ENCODE measurements at places on chromosomes 11 and 22.

GRCh38 chr11:13376838-13377237 lies 86.2 kb downstream of the BTBD10 start:
- no peak for DNase-seq

DNA sequence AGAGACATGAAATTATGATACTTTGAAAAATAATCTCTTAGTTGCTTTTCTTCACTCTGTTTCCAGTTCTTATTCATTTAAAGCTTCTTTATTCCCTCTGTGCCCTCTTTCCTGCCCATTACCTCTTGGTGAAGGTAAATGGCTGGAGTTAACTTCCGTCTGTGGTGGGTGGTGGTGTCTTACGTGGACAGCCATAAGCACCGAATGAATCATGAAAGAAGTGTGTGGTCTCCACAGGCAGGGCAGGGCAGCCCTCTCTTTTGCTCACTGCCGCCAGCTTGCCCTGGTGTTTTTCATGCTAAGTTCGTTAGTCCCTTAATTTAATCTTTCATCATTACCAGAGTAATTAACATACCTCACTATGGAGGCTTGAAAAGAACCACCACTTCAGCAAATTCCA lies 98.7 kb upstream of the SORL1-AS1 start:
- no peak for DNase-seq

DNA sequence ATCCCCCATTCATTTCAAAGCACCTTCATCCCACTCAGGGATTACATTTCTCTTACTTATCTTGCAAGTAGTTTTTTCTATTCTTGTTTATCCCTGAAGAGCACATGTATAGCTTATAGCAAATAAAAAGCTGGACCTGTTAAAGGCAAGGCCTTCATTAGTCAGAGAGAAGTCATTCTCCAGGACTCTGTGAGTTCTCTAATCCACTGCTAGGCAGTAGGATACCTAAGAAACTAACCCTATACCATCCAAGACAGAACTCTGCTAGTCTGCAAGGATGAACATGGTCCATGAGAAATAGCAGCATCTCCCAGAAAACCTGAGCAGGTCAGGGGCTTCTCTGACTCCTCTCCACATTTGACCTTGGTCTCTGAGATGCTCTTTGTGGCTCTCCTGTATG lies 104.5 kb downstream of the KIRREL3 start:
- DNase-seq, result no peak

GRCh38 chr11:19892387-19892786 lies 179.8 kb downstream of the NAV2 start:
- no peak for DNase-seq

- DNase-seq, result no peak
These were observed 51.4 kb downstream of the JAM3 start for GRCh38 chr11:134120143-134120850.

- DNase-seq, result no peak
These were observed 2.9 kb upstream of the SERPINH1 start for GRCh38 chr11:75558939-75559843.

- no peak for DNase-seq
These were observed 92.2 kb downstream of the PHF21B start for GRCh38 chr22:44917372-44918165.

- no peak for DNase-seq
These were observed 43.1 kb upstream of the GRAMD1B start for GRCh38 chr11:123386796-123387510.

DNA sequence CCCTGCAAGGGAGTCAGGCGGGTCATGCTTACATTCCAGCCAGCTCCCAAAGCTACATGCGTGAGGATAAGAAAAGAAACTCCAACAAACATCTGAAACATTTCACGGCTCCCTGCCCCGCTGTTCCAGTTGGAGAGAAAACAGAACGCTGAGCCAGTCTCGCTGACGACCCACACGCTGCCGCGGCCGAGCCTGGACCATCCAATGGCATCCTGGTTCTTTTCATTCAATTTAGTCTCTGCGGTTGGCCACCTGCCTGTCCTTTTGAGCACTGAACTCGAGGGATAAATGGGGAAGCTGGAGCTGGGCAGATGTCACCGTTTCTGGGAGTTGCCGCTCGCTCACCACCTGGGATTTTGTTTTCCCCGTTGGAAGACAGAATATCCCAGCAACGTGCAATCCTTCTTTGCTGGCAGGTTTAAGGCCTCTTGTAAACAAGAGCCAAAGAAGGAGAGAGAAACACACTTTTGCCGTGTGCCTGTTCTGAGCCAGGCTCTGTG lies 45.3 kb upstream of the SHISAL1 start:
- no peak for DNase-seq

- no peak for DNase-seq
These were observed 128.0 kb downstream of the TENM4 start for GRCh38 chr11:79312617-79313529.

GRCh38 chr11:33507356-33507755 lies 193.3 kb downstream of the C11orf91 start:
- no peak for DNase-seq

DNA sequence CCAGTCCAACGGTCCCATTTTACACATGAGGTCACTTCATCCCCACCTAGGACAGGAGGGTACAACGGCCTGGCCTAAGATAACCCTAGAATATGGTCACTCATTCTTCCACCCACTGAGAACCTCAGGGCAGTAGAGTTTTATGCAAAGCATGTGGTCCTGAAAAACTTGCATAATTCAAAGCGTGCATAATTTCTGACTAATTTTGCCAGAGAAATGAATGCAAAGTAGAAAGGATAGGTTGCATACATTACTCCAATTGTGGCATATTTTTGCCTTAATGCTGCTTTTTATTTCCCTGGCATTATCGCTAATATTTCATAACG lies 32.5 kb upstream of the SLC35C1 start:
- DNase-seq, result no peak

GRCh38 chr22:27201741-27202140 lies 544.4 kb downstream of the MIAT start:
- DNase-seq, result no peak

DNA sequence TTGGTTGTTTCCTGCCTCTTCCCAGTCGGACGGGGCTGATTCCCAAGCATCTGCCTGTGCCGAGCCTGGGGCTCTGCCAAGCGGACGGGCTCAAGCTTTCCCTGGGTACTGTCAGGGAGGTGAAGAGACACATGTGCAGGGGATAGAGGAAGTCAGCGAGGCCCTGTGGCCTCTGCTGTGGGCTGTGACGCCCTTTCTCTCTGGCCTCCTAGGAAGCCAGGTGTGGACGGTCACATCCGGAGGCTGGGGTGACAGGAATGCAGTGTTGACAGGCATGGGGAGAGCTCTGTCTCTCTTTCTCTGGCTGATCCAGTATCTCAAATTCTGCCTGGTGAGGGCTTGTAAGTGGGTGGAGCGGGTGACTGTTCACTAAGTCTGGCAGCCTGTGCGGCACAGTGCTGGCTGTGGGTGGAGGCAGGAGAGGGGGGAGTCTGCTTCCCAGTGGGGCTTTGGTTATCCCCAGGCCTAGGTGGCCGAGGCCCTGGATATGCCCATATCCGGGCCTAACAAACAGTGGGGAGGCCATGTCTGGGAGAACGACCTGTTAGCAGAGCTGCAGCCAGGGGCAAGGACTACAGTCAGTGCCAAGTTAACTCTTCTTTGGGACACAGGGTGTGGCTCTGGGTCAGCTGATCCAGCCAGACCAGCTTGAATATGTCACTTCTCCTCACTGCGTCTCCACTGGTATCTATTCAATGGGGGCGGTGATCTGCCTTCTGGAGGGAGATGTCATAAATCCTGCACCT lies 1.9 kb downstream of the KCTD17 start:
- DNase-seq, result no peak

GRCh38 chr22:36425977-36426523 lies 38.3 kb upstream of the MYH9 start:
- DNase-seq, result no peak

DNA sequence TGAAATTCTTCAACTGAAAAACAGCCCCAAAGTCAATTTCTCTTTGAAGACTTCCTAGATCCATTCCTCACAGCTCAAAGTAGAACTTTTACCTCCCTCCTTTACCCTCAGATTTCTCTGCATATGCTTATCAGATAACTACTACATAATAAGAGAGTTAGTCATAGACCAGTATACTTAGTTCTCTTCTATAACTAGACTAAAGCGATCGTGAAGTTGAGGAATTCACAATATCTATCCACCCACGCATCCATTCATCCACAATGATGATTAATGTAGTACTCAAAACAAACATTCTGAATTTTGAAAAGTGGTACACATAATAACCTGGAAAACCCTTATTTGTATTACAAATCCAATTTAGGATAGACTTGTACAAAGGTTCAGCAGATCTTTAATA lies 800.9 kb upstream of the TENM4 start:
- DNase-seq, result no peak

GRCh38 chr11:134818516-134818915 lies 406.5 kb upstream of the B3GAT1 start:
- DNase-seq, result no peak

GRCh38 chr11:63274776-63275175 lies 31.4 kb upstream of the SLC22A25 start:
- DNase-seq, result no peak

DNA sequence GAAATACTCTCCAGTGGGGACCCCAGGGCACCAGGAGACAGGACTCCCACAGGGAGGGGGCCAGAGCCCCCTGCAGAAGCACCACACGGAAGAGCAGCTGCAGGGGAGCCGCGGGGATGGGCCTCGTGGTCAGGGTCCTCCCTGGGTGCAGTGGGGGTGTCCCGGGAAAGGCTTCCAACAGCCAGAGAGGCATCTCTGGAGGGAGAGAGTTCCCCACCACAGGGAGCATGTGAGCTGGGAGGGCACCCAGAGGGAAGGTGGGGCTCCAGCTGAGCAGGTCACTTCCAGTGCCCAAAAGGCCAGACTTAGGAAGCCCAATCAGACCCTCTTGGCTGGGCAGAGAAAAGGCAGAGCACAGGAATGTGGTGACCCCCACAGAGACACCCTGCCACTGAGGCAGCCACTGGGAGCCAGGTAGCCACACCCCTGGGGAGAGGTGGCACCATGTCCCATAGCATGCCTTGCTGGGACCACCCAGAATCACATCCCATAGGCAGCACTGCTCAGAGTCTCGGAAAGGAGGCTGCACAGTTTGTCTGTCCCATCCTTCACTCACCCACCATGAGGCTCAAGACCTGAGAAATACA lies 49.9 kb upstream of the LMO1 start:
- DNase-seq, result no peak

GRCh38 chr11:123239191-123240150 lies 44.4 kb upstream of the CLMP start:
- DNase-seq, result no peak
